Suprapubic skin (tissue), 4 donors: ENCODE measurements at places on chromosomes 5 and 9.

GRCh38 chr5:131417240-131417869, 153.5 kb downstream of the CDC42SE2 start:
- peak; percentile 86 for DNase-seq

DNA sequence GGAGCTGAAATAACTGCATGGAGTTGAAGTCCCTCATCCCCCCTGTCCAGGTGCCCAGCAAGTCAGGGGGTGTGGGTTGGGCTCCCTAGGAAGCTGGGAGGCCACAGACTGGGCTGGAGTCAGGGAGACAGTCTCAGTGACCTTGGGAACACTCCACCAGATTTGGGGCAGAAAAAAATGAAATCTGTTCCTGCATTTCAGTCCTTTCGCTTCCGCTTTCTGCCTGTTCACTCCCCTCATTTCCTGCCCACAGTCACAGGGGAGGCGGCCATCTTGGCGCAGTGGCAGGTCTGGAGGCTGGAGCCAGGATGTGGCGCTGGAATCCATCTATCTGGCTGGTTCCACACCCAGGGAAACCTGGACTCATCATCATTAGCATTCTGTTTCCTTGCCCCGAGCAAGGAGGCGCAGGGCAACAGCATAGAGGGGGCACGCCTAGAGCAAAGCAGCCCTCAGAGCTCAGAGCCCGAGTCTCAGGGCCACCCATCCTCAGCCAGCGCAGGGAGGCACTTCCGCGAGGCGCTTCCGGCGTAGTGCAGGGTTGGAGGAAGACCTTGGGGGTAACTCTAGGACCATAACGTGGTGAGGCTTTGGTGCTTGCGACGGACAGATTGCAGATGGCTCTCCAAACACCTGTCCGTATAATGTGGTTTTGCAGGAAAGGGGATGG, 86.2 kb upstream of the HSPA9 start:
- DNase-seq: peak; percentile 67

- DNase-seq: no peak
These were observed 190.7 kb downstream of the KCTD16 start for GRCh38 chr5:144361406-144361805.

- no peak for DNase-seq
These were observed 11.5 kb upstream of the ADGRV1 start for GRCh38 chr5:90547072-90547536.

- DNase-seq: no peak
These were observed 30.9 kb upstream of the WWC1 start for GRCh38 chr5:168260353-168261226.

GRCh38 chr5:98206566-98206965, 566.9 kb upstream of the RGMB start:
- no peak for DNase-seq

- no peak for DNase-seq
These were observed 33.7 kb upstream of the MACIR start for GRCh38 chr5:103224894-103225246.

- no peak for DNase-seq
These were observed 140.8 kb upstream of the OTULINL start for GRCh38 chr5:14440582-14441431.

GRCh38 chr5:91474201-91474600, 91.1 kb upstream of the ARRDC3 start:
- DNase-seq: no peak

DNA sequence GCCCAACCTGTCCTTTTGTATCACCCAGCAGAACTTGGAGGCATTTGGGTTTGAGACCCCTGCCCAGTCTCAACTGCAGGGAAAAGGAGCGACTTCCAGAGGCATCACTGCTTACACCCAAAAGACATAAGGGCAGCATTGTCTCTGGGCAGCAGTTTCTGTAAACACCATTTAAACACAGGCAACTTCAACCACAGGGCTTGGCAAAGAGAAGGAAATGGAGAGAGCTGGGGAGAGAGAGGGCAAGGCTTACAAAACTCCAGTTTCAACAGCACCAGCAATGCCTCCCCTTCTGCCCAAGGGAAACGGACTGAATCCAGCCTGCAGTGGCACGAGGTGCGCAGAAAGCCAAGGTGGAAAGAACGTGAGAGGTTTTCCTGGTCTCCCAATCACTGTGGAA, 147.6 kb downstream of the ROR2 start:
- peak; percentile 34 for DNase-seq

GRCh38 chr5:145811834-145812625, 23.1 kb downstream of the PRELID2 start:
- DNase-seq: no peak

GRCh38 chr9:124624735-124624992, 117.5 kb upstream of the NR5A1 start:
- DNase-seq: no peak

DNA sequence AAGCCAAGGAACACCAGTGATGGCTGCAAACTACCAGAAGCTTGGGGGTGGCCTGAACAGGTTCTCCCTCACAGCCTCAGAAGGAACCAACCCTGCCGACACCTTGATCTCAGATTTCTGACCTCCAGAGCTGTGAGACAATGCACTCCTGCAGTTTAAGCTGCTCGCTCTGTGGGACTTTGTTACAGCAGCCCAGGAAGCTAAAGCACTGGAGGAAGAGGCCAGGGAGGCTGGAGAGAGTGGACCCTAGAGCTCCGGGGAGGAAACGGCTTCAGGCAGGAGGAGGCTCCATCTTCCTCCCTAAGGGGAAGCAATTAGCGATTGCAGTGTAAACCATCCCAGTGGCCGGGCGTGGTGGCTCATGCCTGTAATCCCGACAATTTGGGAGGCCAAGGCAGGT, 25.1 kb downstream of the BARX1 start:
- no peak for DNase-seq

DNA sequence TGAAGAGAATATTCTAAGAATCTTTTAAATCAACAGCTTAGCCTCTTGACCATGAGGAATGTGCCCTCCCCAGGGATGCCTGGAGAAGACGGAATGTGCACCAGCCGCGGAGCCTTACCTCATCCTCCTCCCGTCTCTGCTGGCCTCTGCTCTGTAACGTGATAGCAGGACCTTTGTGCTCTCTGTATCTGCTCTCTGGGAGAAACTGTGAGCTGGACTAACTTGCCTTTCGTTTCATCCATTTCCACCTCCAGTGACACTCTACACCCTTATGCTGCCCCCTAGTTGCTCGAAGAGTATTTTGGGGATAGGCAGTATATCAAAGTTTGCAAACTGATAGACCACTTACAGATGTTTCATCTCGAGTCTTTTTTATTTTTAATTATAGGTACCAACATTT, 141.4 kb downstream of the NPR3 start:
- DNase-seq: no peak

GRCh38 chr9:132151118-132151517, 10.7 kb upstream of the NTNG2 start:
- no peak for DNase-seq

- DNase-seq: no peak
These were observed 50.7 kb upstream of the FKTN start for GRCh38 chr9:105507096-105507790.

DNA sequence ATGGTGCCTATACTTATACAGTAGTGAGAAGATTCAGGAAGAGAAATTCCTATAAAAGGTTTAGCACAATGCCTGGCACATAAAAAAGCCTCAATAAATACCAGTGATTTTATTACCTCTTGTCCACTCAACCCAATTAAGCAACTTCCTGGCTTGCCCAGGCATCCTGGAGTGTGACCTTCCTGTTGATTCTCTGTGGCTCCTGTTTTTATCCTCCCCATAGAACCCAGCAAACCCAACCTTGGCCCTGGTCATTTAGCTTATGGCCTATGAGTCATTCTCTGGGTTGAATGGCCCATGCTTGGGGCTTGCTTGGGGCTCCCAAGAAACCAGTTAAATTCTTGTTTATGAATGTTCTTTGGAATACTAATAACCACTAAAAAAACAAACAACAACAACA, 21.4 kb upstream of the SPARC start:
- DNase-seq: no peak

- DNase-seq: no peak
These were observed 2.4 kb upstream of the PHYKPL start for GRCh38 chr5:178234750-178235587.

GRCh38 chr5:173767574-173768266, 120.4 kb upstream of the CPEB4 start:
- no peak for DNase-seq

- DNase-seq: no peak
These were observed 213.7 kb downstream of the FSTL4 start for GRCh38 chr5:133398646-133399101.

DNA sequence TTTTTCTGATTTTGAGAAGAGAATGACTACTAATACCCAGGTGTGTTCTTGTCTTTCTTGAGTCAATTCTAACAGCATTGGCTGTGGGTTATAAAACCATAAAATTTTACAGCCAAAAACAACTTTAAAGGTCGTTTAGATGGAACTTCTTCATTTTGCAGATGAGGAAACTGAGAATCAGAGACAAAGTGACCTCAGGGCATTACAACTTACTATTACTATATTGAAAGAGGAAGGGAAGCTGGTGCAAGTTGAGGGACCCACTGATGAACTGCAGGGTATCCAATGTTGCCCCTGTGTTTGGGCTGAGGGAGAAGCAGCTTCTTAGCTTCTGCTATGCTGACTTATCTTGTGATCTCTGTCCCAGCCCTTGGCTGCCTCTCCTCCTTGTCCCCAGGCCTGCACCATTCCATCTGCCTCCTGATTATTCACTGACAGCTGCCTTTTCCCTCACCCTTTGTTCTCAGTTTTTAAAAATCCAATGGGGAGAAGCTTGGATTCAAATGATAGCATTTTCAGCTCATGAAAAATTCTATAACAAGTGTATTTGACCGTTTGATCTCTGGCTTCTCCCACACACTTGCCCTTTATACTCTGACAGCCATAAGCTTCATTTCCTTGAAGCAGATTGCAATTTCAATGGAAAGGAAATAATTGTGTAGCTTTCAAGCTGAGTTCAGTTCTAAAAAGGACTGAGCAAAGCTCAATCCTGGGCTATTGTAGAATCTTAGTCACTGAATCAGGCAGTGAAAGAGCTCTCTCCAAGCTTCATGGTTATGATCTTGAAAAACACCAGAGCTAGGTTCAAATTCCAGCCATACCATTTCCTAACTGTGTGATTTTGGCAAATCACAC, 68.5 kb downstream of the TMC1 start:
- DNase-seq: no peak
